CD4-positive, alpha-beta T cell treated with Interleukin-4 for 4 hours (primary cell): ENCODE measurements at places on chromosomes 12 and 14.

- DNase-seq = no peak
Observed at GRCh38 chr12:62714181-62714773, 220.7 kb downstream of the PPM1H start.

DNA sequence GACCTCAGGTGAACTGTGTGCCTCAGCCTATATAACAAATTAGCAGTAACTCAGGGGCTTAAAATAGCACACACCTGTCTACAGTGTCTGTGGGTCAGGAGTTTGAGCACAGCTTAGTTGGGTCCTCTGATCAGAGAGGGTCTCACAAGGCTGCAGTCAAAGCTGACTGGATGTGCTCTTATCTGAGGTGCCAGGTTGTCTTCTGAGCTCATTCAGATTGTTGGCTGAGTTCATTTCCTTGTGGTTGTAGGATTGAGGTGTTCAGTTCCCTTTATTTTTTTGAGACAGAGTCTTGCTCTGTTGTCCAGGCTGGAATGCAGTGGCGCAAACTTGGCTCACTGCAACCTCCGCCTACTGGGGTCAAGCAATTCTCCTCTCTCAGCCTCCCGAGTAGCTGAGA, 164.7 kb downstream of the ADCK1 start:
- DNase-seq = no peak

DNA sequence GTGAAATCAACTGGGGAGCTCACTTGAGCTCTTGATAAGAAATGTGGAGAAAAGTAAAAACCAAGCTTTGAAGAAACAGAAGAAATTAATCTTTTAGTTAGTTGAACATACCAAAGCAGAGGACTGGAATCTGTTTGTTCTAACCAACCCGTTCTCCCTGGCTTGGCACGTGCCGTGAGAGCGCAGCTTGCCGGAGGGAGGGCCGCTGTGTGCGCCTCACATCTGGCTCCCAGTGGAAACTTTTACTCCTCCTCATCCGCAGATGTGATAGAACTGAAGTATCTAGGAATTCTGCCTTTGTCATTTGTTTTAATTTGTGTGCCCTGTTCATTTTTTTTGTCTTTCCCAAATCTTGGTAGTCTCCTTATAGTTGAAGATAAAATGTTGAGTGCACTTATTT, 64.9 kb downstream of the DDX51 start:
- DNase-seq = no peak

DNA sequence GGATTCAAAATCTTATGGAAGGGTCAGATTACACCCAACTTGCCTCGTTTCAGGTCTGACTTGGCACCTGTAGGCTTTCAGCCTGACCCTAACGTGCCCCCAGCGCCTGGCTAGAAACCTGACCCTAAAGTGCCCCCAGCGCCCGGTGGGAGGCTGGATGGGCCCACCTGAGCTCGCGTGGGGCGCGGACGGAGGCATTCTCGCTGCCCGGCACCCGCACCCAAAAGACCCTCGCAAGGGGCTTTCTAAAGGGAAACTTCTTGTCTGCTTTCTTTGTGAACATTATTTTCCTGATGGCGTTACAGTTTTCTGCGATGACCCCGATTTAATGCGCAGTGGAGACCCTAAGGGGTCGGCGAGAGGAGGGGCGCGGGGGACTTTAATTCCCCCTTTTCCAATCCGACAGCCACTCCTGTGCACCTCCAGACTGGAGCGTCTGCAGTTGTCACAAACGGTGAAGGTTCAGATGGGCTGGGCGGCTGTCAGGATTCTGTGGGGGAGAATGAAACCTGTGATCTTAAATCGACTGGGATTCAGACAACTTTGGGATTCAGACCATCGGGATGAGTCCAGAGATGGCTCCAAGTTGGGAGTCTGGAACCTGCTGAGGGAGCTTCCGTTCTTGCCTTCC, 751 bp upstream of the HRK start:
- no peak for DNase-seq

- DNase-seq = no peak
Observed at GRCh38 chr12:70264067-70264867, 21.0 kb downstream of the CNOT2 start.

DNA sequence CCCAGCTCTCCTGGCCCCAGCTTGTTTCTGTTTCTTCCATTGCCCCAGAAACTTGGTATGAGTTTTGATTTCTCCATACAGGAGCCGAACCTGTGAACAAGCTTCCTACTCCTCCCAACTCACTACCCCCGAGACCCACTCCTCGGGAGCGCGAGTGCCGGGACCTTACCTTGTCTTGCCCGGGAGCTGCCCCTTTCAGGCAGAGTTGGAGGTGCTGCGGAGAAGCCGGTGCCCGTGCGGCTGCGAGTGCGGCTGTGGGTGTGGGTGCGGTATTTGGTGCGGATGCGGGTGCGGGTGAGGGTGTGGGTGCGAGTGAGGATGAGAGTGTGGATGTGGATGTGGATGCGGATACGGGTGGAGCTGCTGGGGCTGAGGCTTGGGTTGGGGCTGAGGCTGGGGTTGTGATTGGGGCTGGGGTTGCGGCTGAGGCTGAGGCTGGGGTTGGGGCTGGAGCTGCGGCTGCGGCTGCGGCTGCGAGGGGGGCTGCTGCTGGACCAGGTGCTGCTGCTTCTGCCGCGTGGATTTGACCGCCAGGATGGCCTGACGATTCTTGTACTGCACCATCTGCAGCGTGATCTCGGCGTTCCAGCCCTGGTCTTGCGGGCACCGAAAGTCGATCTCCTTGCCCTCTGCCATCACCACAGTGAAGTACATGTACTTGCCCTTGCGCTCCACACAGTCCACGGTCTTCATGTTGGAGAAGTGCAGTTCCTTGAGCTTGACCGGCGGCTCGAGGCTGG, 1.1 kb downstream of the PHLDA1 start:
- DNase-seq = peak; percentile 71

- no peak for DNase-seq
Observed at GRCh38 chr12:115857160-115857920, 420.2 kb downstream of the MED13L start.

- no peak for DNase-seq
Observed at GRCh38 chr12:32089156-32089555, 17.5 kb upstream of the BICD1 start.

DNA sequence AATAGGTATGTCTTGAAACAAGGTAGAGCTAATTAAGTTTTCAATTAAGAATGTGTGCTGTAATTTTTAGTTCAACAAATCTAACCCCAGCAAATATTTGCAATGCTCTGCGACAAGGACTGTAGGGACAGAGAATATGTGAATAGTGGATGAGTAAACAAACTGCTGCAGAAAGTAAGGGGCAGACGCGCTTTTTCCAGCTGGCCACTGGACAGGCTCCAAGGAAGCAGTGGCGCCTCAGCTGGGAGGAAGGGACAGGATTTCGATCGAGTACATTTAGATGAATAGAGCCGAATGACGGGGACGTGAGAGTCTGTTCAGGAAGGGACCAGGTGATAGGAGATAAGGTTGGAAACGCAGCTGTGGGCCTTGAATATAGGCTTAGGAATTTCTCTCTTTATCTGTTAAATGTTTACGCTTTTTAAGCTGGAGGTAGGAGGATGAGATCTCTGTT, 69.3 kb downstream of the ELK3 start:
- no peak for DNase-seq

- DNase-seq = no peak
Observed at GRCh38 chr14:33390335-33390734, 451.7 kb downstream of the NPAS3 start.

GRCh38 chr12:108751821-108752220, 20.5 kb upstream of the CORO1C start:
- DNase-seq = no peak

GRCh38 chr12:10540776-10541205, 35.1 kb downstream of the EIF2S3B start:
- peak; percentile 63 for DNase-seq

DNA sequence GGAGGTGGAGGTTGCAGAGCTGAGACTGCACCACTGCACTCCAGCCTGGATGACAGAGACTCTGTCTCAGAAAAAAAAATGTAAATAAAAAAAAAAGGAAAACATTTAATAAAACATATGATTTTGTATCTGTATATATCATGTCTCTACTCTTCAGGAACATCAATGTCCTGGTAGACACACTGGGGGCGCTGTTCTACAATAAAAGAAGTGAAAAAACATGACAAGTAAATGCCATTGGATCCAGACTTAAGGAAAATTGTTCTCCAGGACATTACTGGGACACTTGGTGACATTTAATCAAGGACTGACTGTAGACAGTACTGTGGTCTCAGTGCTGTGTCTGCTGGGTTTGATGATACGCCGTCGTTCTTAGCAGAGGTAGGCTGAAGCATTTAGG, 15.5 kb upstream of the KLC1 start:
- no peak for DNase-seq

DNA sequence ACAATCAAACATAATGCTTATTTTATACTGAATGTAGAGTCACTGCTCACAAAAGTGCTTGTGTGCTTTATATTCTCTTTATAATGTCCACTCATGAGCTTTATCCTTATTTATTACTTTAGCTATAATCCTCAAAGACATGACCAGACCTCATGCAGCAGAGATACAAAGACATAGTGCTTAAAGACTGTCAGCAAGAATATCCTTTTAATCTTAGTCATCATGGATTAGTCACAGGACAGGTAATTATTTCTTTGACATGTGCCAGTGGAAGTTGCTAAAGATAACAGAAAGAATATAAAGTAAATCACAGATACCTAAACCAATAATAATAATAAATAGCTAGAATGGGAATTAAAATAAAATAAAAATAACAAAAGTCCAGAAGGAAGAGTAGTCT, 707.5 kb downstream of the BCL11B start:
- no peak for DNase-seq

- peak; percentile 20 for DNase-seq
Observed at GRCh38 chr12:88111074-88111652, 30.7 kb downstream of the CEP290 start.

DNA sequence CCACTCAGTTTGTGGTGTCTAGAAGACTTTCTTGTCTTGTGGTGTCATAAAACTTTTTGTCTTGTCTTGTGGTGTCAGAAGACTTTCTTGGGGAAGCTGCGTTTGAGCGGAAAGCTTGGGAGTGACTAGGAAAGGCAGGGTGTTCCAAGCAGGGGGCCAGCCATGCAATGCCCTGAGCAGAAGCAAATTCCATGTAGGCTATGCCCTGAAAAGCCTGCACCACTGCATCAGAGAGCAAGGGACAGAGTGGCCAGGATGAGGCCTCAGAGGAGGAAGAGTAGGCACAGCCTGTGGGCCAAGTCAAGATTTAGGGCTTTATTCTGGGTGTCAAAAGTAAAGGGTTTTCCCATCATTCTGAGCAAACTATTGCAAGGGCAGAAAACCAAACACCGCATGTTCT, 14.5 kb downstream of the KRT8 start:
- DNase-seq = no peak

- no peak for DNase-seq
Observed at GRCh38 chr12:15329891-15330290, 7.6 kb downstream of the PTPRO start.

DNA sequence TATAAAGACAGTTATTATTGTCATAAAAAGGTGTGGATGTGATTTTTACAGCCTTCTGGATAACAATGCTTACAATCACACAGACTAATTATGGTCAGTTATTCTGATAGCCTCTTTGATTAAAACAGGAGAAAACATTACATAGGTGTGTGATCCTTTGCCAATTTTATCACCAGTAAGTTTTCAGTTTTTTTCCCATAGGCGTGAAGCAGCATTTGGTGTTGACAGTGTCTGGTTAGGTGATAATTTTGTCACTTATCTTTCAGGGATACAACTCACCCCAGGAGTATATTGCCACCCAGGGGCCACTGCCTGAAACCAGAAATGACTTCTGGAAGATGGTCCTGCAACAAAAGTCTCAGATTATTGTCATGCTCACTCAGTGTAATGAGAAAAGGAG, 208.8 kb downstream of the EPS8 start:
- peak; percentile 38 for DNase-seq

DNA sequence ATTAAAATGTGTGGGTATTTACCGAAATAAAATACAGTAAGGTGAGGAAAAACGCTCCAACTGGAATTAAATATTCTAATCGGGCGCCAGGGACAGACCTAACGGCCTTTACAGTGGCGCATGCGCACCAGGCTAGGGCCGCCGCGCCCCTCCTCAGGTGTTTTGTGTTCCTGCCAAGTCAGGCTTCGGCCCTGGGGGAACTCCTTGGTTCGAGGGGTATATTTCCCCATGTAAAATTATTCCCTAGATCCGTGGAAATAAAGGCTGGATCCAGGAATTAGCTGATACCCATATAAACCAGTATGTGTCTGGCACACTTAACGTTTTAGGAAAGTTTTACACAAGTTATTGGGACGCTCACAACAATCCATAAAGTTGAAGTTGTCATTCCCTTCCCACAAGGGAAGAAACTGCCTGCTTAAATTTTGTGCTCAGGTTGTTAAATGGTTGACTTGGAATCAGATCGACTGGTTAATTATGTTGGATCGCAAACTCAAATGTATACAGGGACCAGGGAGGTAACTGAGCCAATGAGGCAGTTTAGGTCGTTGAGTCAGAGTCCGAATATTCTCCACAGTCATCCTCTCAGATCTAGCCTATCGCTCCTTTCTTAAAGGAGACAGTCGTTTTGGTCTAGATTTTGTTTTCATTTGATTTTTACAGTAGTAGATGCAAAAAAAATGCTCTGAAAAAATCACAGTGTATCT, 621 bp upstream of the ANAPC7 start:
- peak; percentile 78 for DNase-seq

GRCh38 chr12:119328111-119328510, 6.4 kb upstream of the CCDC60 start:
- DNase-seq = no peak

DNA sequence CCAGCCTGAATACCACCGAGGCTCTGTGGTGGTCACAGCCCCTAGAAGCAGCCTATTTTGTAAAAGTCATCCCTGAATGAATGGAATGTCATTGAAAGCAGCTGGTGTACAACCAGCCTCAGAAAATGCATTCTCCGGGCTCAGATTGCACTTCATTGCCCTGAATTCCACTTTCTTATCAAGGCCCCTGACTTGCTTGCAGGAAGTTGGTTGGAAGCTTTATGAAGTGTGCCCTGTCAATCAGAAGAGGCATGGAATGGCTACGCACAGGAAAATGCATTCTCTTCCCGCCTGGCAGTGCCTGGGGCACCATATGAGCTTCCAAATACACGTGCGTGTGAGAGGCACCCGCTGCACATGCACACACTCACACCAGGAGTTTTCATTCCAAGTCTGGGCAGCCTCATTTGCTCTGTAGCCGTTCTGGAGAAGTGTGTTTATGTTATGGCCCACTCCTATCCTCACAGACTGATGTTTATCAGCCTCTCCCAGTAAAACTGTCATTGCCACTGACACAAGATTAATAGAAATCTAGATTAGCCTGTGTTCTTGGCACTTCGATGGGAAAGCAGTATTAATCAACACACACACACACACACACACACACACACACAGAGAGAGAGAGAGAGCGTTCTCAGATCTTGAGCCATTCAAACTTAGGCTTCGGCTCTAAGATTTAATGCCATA, 63.9 kb downstream of the NUAK1 start:
- DNase-seq = no peak

- no peak for DNase-seq
Observed at GRCh38 chr12:95395696-95396095, 78.3 kb upstream of the METAP2 start.

- no peak for DNase-seq
Observed at GRCh38 chr12:108807996-108808769, 49.2 kb downstream of the SSH1 start.

DNA sequence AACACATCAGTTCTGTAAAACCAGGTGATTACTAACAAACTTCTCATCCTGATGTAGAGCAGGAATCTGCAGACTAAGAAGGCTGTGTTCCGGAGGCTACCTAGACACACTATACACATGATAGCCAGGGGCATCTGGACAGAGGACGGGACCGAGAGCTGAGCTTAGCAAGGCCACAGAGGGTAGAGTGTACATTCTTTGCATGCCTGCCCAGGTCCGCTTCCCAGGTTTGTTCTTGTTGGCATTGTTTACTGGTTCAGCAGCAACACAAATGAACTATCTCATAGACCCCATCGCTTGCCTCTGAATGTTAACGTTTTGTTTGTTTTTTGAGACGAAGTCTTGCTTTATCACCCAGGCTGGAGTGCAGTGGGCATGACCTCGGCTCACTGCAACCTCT, 17.7 kb upstream of the TEAD4 start:
- DNase-seq = no peak
